SW480 (cell line): ENCODE measurements at places on chromosomes 6 and 20.

DNA sequence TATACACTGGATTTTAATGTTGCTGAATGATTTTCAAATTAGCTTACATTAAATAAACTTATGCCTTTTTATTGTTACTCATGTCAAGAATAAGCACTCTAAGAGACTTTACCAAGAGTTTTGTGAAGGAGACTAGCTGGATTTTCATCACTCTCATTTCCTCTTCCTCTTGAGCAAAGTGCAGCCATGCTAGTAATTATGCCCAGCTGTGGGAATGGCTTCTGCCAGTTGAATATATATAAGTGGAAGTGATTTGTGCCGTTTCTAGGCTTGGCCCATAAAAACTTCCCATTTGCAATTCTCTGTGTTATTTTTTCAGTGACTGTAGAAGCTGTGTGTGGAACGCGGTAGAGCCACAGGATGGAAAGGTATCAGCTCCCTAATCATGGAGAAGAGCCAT lies 255.8 kb downstream of the HDGFL1 start:
- DNase-seq: no peak

GRCh38 chr6:24245275-24245674 lies 112.6 kb downstream of the DCDC2 start:
- no peak for DNase-seq

DNA sequence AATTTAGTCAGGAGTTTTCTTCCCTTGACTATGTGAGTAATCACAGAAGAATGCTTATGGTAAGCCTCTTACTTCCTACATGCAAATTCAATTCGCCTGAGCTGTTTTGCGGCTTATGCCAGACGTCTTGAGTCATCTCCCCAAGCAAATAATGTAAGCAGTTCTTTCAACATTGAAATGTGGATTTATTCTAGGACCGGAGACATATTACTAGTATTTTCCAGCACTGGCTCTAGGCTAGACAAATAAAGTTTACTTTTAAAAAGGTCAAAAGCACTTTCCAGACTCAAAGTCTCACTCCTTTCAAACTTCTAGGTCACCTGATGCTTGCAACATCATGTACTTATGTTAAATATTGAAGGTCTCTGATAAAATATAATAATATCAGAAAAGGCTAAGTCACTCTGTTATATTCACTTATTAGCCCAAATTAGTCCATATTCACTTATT lies 38.1 kb upstream of the NOX3 start:
- DNase-seq: peak; percentile 62

DNA sequence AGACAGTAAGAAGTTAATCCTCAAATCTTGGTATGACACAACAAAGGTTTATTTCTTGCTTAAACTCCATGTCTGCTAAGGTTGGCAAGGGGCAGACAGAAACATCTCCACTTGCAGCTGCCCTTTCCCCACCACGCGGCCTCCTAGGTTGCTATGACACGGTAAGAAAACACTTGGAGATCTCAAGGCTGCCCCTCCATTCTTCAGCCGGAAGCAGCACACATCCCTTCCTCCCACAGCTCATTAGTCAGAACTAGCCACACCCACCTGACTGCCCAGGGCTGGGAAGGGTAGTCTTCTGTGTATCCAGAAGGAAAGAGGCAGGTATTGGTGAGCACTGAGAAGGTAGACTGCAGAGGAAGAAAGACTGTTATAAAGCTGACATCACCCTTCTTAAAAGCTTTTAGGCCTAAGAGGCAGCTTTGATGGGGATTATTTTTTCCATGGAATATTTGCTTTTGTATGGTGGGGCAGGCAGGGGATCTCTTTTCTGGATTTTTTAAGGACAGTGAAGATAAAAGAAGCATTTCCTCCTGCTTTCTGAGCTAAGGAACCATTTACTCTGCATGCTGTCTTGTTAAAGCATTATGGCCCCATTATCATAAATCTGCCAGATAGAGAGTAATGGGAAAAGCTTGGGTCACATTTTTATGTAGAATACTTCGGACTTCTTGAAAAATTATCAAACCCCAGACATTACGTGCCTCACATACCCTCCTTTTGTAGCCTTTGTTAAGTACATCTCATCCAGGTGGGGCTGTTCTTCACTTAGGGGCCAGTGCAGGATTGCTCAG lies 41.6 kb downstream of the MRAP2 start:
- peak; percentile 11 for DNase-seq

DNA sequence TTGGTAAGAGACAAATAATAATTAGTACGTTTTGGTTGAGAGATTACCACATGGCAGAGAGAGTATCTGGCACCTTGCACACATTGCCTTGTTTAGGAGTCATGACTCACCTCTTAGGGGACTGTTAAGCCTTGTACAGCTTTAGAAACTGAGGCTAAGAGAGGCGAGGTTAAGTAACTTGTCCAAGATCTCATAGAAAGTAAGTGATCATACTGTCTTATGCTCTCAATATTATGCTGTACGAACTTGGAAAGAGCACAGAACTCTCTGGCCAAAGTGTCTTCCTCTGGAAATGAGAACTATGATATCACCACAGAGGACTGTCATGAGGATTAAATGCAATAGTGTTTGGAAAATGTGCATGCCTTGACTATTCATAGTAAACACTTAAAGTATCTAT lies 249.0 kb downstream of the UTRN start:
- no peak for DNase-seq

DNA sequence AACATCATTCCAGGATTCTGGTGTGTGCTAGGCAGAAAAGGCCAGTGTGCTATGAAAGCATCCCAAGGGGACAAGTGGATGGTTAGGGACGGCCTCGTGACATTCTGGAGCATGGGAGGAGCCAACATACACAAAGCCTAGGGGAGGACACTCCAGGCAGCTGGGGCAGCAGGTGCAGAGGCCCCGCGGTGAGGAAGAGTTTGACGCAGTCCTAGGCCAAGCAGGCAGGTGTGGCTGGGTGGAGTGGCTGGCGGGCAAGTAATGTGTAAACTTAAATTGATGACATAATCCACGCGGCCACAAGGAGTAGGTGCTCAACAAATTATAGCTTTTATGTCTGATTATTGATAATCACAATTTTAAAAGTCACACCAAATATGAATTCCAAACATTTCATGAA lies 93.6 kb downstream of the TMEM242 start:
- DNase-seq: peak; percentile 60

GRCh38 chr6:53520320-53520928 lies 24.5 kb downstream of the GCLC start:
- DNase-seq: no peak

GRCh38 chr20:46154796-46155195 lies 36.7 kb downstream of the CD40 start:
- DNase-seq: no peak

DNA sequence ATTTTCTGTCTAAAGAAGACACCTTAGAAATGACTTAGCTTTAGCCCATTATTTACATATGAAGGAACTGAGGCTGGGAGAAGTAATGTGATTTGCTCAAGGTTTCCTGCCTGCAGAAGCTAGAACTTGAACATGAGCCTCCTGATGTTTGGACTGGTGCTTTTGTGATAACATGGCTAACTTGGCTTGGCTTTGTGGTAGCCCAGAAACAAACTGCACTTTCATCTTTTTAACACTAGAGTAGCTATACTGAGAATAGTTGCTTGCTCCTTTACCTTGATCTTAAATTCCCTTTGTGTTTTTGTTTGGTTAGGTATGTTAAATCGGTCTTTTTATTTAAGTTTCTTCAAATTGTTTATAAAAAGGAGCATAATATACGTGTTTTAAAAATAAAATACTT lies 163.5 kb upstream of the MANEA start:
- no peak for DNase-seq
